NCI-H1417 treated with DMSO at 0.1 percent for 48 hours (cell line): ENCODE measurements at places on chromosomes 5 and 9.

DNA sequence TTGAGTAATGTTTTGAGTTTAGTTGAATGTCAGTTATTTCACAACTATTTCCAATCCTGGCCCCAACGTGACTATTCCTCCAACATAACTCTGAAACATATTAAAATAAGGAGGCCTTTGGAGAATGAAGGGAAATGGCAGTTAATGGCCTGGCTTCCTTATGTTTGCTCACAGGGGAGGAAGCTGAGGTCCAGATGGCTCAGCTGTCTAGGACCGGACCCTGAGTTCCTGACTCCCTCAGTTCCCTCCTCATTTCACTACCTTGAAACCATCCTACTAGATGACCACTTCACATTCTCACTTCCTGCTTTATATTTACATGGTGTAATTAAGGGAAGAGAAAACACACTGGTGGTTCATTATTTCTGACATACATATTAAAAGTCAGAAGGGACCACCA lies 6.6 kb downstream of the OTULINL start:
- DNase-seq: no peak

DNA sequence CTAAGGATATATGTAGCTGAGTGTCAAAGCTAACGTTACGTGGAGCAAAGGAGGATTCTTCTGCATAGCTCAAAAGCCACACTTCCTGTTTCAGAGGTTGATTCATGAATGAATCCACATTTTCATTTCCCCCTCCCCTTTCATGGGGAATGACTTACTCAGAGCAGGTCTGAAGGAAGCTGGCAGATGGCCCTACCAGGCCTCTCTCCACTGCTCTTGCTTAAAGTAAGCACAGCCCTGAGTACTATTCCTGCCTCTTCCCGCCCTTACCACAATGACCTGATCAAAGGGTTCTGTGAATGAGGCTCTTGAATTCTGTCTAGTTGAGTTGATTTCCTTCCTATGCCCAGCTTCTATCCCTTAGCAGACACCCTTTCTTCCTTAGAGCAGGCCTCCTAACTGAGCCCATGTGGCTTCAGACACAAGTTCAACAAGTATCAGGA lies 6.3 kb downstream of the IGIP start:
- DNase-seq: no peak

GRCh38 chr5:179306191-179307012 lies 38.9 kb downstream of the ADAMTS2 start:
- no peak for DNase-seq

DNA sequence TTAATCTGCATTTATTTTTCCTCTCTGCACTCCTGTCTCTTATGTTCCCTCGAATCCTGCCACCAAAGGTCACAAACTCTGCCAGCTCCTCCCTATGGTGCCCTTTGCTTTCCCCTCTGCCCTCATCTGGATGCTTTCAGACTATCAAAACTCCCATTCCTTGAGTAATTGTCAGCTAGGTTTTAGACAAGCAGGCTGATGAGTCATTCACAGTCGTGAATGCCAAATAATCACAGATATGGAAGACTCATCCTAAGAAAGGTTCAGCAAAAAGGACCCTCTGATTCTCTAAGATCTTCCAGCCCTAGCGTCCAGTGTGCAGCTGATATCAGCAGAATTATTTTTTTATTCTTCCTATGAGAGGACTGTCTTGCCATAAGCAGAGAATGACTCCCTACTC lies 104.5 kb upstream of the NUDT12 start:
- no peak for DNase-seq

DNA sequence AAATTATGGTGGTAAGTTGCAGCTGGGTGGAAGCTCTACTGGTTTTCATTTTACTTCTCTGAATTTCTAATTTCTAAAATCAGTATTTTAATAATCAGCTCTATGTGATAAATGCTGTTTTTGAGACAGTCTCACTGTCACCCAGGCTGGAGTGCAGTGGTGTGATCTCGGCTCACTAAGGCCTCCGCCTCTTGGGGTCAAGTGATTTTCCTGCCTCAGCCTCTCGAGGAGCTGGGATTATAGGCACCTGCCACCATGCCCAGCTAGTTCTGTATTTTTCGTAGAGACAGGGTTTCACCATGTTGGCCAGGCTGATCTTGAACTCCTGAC lies 1.5 kb upstream of the RALGDS start:
- DNase-seq: no peak

DNA sequence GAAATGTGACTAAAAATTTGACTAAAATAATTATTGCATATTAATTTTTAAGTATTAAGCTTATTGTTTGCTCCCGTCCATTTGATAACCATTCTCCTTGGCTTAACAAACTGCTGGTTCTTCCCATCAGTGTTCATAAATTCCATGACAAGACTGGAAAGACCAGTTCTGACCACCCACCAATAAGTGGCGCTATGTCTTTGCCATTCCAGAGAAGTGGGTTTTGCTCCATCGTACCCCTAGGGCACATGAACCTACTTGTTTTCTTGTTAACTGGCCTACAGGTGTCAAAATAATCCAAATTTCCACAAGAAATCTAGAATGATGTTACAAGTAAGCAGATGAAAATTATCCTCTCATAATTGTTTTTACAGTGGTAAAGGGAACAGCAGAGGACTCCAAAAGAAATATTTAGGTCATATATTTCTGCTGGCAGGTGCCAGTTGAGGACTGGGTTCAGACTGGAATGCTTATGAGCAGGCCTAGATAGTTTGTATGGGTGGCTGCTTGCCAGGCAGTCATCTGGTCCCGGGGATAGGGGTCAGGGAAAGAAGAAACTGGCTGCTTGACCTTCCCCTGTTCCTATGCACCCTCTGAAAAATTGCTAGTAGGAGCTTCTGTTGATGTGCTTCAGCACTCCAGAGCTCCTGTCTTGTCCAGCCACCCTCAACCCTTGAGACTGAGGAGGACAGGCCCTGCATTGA lies 283.1 kb upstream of the ADAMTSL1 start:
- DNase-seq: no peak

DNA sequence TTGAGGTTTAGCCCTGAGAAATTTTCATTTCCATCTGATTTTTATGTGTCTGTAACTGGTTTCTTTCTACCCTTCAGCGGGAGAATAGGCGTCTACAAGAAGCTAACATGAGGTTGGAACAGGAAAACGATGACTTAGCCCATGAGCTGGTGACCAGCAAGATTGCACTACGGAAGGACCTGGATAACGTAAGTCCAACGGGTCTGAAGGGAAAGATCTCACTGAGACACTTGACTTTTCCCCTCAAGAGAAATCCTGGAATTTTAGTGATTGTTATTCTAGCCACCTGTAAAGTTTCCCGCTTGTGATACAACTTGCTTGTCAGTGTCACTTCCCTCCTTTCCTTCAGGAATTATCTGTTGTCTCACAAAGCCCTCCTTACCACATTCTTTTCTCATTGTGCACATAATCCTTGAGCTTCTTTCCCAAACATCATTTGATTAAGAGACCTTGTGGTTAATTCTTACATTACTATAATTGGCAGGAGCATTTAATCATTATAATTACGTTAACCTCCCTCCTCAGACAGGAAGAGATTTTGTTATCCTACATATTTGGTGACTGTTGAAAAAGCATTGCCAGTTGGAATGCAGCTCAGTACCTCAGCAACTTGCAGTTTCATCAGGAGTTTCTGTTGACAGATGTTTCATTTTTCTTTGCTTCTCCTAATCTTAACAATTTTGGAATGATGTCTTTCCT lies 56.9 kb downstream of the GPR21 start:
- no peak for DNase-seq

- no peak for DNase-seq
Observed at GRCh38 chr9:110106661-110107060, 101.3 kb downstream of the C9orf152 start.

- DNase-seq: no peak
Observed at GRCh38 chr5:177537389-177538361, 16.7 kb downstream of the FAM193B start.
